Activated T-helper 1 cell treated with anti-CD3 and anti-CD28 coated beads, Interleukin-2, amount 50 U/mL, for 16 hours (primary cell): ENCODE measurements at places on chromosomes 16 and 17.

GRCh38 chr16:31696968-31697743 is 169.5 kb downstream of the AHSP start:
- DNase-seq: no peak

- DNase-seq: no peak
These were observed 12.3 kb downstream of the FCSK start for GRCh38 chr16:70466805-70467076.

- no peak for DNase-seq
These were observed 87.2 kb upstream of the TOX3 start for GRCh38 chr16:52634104-52634503.

DNA sequence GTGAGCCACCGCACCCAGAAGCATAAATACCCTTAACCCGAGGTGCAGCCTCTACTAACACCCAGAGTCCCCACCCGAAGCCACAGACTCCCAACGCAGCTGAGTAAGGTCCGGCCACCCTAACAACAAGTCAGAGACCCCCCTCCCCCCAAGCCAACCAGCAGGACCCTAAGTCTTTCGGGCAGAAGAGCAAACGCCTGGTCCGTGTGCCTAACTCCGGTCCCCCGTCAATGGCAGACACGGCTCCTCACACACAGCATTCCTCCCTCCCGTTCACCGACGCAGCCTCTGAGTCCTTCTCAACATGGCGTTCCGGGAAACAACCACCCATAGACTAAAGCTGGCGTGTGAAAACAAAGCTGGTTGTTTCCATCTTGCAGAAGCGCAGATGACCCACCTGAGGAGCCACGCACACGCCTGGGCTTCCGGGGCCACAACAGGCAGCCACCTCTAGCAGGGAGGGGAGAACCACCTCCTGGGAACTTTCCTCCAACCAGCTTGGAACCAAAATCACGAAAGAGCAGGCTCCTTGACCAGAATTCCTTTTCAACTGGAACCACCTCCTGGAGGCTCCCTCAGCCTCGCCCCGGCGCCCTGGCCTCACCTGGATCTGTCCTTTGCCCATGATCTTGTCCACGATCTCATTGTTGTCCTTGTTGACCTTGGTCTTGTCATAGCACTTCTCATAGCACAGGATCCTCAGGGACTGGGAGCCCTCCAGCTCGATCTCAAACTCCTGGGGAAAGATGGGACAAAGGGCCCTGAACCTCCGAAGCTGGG is 52.7 kb downstream of the TIMM22 start:
- DNase-seq: no peak

DNA sequence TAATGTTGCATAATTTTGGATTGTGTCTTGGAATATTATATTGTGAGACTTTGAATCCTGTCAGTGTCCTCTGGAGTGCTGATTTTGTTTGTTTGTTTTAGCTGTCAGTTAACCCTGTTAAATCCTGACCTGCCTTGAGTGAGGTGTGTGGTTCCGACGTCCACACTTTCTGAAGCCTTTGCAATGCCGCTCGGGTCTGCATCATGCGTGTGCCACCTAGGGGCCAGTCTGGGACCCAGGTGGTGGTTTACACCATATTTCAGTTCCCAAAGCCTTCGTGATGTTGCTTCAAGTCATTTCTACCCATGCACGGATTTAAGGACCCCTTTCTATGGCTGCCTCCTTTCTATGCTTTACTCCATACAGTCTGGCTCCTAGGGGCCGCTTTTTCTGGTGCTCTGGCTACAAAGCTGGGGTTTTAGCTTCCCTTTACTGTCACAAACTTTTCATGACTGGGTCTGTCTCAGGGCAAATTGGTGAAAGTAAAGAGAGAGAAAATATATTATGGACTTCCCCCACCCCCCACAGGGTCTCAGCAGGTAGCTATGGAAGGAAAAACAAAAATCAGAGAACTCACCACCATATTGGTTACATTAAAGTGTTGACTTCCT is 11.4 kb upstream of the OR4D1 start:
- DNase-seq: no peak

DNA sequence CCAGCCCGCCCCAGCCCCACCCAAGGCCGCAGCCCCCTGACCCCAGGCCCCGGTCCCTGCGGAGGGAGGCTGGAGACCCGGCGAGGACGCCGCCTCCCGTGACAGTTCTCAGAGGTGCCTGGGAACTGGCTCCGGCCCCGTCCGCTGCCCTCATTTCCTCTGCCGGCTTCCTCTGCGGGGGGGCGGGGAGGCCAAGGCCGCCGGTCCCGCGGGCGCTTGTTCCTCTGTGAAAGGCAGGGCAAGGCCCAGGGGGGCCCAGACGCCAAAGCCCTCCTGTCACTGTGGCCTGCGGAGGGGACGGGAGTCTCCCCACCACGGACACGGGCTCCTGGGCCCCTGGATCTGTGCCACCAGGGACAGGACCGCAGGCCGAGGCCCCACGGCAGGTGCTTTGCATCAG is 5.0 kb upstream of the PVALEF start:
- DNase-seq: no peak

- no peak for DNase-seq
These were observed 769.7 kb upstream of the RBFOX1 start for GRCh38 chr16:6562986-6563385.

GRCh38 chr17:58007781-58008706 is 998 bp upstream of the SRSF1 start:
- no peak for DNase-seq

GRCh38 chr17:83079352-83079747 is at the start of gene METRNL:
TSS of gene METRNL (plus strand) at chr17:83079609. CDS start at chr17:83079816, 207 bp downstream.
- peak; percentile 43 for DNase-seq

- no peak for DNase-seq
These were observed 13.2 kb upstream of the CDIPT start for GRCh38 chr16:29876217-29876593.

- DNase-seq: no peak
These were observed 285.1 kb downstream of the HS3ST3A1 start for GRCh38 chr17:13316657-13317056.

- DNase-seq: no peak
These were observed 250.5 kb downstream of the CPPED1 start for GRCh38 chr16:12553191-12553590.

DNA sequence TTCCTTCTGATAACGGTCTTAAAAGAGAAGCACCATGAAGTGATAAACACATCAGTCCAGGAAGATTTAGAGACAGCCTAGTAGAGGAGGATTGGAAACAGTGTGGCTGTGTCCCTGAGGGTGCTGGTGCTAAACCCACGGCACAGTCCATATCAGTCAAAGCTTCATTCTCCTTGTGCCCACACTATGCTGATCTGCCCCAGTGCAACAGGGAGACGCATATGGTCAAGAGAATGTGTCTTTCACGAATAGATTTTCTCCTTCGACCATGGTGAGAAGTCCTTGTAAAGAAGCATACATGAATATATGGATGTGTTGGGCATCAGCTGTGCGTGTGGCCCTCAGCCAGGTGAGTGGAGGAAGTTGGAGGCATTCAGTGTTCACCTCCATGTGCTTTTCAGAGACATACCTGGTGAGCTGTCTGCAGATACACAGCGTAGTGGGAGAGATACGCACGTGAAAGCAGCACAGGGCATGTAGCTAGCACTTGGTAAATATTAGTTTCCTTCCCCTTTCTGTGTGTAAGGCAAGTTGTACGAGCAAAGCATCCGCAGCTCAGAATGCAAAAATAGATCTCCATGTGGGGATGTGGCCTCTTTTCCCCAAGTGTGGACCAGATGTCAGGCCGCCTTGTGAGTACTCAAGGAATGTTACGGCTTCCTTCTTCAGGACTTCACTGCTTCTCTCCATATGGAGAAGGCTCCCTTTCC is 29.4 kb downstream of the HLF start:
- no peak for DNase-seq

- no peak for DNase-seq
These were observed 101.6 kb downstream of the RAB11FIP4 start for GRCh38 chr17:31492880-31493655.

GRCh38 chr17:78127888-78128550 is 536 bp downstream of the TMC6 start:
- DNase-seq: no peak

DNA sequence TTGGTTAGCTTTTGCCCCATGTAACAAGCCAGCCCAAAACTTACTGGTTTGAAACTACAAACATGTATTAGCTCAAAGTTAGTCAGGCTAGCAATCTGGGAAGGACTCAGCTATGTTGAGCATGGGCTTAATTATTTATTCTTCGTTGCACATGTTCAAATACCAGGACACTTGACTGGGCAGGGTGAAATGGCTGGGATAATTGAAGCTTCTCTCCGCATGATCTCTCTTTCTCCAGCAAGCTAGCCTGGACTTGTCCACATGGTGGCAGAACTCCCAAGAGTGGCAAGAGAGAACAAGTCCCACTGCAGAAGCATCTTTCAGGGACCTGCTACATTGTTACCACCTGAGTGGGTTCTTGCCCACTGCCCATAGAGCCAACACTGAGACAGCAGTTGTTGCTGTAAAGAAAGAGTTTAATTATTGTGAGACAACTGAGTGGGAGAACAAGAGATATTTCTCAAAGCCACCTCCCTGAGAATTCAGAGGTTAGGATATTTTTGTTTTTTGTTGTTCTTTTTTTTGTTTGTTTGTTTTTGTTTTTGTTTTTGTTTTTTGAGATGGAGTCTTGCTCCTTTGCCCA is 16.8 kb upstream of the ATF7IP2 start:
- DNase-seq: no peak

DNA sequence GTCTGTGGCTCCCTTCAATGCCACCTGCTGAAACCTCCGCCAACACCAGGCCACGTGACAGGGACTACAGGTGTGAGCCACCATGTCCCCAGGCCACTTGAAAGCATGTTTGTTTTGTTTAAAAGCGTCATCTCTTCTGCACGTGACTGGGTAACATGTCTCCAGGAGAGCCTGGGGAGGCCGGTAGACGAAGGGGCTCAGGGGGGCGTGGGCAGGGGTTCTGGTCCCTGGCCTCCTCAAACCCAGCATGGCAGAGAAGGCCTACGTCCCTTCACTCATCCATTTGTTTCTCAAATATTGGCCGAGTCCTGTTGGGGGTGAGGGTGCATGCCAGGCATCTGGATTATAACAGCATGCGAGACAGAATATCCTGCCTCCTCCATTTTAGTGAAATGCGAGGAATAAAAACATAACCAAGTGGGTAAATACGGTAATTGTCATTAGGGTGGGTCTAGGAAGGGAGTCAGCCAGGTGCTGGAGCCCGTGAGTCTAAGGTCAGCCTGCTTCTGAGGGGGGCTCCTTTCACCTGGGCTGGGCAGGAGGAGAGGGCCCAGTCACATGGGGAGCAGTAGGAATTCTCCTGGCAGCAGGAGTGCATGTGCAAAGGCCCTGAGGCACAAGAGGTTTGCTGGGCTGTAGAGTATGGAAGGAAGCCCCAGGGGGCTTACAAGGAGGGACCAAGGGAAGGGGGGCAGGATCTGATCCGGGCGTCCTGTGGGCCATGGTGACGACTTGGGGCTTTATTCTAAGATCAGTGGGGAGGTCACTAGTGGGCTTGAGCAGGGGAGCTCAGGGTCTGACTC is 26.8 kb upstream of the CIBAR2 start:
- DNase-seq: no peak

- DNase-seq: no peak
These were observed 13.9 kb upstream of the KIFC3 start for GRCh38 chr16:57815987-57816745.

- no peak for DNase-seq
These were observed 15.0 kb downstream of the MYO15B start for GRCh38 chr17:75602644-75603043.

- no peak for DNase-seq
These were observed 205.7 kb downstream of the TANC2 start for GRCh38 chr17:63171428-63172393.

DNA sequence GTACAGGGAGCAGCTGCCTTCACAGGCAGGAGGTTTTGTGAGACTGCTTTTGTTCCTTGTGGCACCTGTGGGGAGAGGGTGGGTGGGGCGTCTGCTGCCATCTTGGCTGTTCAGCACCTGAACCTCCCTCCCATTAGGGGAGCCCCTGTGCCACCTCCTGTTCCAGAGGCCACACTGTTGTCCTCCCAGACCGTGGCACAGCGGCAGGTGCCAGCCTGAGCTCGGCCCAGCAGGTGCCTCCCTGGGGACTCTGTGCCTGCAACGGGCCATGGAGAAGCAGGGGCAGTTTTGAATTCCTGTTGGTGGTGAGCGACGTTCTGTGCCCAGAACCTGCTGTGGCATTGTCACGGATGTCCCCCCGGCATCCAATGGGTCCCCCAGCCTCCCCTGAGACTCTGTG is 9.9 kb downstream of the LGALS3BP start:
- DNase-seq: no peak

DNA sequence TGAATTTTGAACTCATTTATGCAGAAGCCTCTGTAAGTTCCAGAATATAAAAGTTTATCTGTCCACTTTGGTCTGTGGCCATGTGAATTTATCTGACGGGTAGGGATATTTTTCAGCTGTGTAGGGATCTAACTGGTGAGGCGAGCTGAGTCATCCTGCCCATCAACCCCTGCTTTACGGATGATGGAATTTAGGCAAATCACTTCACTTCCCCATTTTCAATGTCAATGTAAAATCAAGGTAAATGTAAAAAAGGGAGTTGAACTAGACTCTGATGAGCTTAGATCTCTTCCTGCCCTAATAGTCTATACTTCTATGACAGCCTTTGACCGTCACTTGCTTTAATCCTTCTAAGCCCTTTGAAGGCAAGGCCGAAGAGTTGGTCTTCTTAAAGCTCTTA is 2.6 kb downstream of the SLC16A6 start:
- no peak for DNase-seq

- DNase-seq: no peak
These were observed 83.9 kb downstream of the HIC1 start for GRCh38 chr17:2138761-2139160.

- no peak for DNase-seq
These were observed 149.4 kb downstream of the KCNJ12 start for GRCh38 chr17:21525464-21526130.

DNA sequence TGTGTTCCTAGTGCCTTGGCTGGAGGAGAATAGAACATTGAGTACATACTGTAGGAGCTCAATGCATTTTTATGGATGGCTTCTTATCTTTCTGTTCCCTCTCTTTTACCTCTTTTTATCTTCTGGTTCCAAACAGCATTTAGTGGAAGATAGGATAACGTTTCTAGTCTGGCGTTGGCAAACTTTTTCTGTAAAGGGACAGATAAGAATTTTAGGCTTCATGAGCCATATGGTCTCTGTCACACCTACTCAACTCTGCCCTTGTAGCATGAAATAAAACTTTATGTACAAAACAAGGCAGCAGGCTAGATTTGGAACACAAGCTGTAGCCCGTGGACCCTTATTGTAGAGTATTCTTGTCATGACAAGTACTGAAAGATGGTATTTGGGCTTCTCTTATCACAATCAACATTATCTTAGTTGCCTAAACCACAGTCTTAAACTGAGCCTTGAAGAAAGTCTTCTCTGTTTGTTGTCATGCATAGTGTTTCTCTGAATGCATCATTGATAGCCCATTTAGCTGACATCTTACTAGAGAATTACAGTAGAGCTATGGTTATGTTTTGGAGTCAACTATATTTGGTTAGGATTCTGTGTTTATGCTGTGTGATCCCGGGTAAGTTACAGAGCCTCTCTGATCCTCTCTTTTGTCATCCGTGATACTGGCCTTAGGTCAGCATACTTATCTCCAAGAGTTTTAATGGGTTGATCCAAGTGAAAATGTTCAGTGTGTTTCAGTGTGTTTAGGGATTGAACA is 80.2 kb downstream of the HS3ST4 start:
- no peak for DNase-seq

GRCh38 chr17:64107500-64108236 is 22.3 kb downstream of the ERN1 start:
- no peak for DNase-seq
